ENCODE measurements at places on chromosomes 7 and 10.

DNA sequence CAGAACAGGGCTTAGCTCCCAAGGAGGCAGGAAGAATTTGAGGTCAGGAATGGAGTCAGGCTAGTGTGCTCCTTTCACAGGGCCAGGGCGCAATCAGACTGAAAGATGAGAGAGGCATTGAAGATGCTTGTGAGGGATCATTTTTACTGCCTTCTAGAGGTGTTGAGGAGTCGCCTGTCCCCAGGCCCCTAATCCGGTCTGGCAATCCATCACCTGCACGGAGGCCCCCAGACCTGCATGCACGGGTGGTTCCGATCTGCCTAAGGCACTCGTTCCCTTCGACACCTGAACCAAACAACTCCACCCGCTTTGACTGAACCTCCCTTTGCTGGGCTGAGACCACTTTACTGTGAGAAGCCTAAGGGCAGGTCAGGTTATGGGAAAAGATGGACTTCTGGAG, 8.0 kb downstream of the FOXI2 start:
- DNase-seq, result no peak

DNA sequence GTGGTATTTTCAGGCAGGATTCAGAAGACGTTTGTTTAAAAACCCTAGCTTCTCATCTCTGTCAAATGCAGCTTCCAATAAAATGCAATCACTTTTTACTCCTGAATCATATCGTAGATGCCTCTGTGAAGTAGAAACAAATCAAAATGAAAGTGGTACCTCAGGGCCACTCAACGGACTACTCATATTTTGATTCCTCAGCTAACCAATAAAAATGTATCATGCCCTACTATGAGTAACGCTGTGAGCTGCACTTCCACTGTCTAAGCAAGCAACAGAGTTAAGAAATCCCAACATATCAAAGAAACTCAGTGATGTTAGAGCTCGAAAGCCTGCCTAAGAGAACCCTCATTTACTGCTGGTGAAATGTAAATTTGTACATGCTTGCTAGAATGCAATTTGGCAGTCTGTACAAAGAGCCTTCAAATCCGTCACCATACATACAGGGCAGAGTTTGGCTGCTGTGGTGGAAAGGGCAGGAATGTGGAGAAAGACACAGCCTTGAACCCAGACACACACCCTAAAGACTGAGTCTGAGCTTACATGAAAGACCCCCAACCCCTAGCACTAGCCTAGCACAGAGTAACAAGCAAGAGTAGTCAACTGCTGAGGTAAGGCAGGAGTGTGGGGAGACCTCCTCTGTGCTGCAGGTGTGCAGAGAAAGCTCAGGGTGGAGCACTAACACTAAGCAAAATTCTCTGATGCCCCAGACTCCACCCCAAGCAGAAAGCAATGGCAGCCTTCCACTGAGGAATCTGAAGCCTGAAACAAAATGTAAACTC, 151.5 kb downstream of the ANK3 start:
- DNase-seq, result peak; percentile 17

GRCh38 chr10:31490858-31491504, 172.0 kb downstream of the ZEB1 start:
- no peak for DNase-seq

DNA sequence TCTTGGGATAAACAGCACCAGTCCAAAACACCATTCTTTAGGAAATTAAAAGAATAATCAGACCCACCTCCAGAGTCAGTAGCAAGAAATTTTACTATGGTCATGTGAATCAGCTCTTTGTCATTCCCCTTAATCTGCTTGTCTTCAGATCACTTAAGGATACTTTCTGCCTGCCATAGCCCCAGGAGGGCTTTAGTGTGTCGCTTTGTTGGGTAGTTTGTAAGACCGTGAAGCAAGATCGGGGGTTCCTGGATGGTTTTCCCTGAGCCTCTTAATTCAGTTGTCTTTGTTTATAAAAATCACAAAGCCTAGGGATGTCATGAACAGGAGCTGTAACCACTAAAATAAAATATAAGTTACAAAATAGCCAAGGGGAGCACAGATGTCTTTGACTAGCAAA, 223.6 kb downstream of the RELN start:
- no peak for DNase-seq

GRCh38 chr10:10307551-10307950, 710.1 kb upstream of the CELF2 start:
- DNase-seq, result no peak

GRCh38 chr10:48777110-48777509, 92.4 kb downstream of the WDFY4 start:
- no peak for DNase-seq

- DNase-seq, result no peak
These were observed 172.4 kb downstream of the PRPF18 start for GRCh38 chr10:13759168-13759567.

GRCh38 chr7:99949645-99950228, 20.3 kb upstream of the GJC3 start:
- DNase-seq, result peak; percentile 21

- DNase-seq, result no peak
These were observed 298.7 kb upstream of the LRRTM3 start for GRCh38 chr10:66627156-66627555.

- no peak for DNase-seq
These were observed 23.8 kb downstream of the ZMIZ2 start for GRCh38 chr7:44772440-44772839.

DNA sequence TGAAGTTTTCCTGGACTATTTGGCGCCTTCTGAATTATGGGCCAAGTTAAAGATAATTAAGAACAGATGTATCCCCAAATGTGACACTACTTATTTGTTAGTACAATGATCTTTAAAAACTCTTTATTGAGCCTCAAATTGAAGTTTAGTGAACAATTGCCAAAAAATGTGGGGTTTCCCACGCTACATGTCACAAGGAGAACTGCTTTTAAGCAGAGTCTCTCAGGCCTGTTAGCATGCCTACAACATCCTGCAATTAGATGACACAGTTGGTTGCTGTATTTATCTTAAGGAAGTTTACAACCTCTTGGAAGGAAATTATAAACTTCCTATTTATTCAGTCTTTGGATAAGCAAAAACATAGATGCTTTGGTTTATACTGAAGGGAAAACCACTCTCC, 733.0 kb downstream of the TNS3 start:
- DNase-seq, result no peak

DNA sequence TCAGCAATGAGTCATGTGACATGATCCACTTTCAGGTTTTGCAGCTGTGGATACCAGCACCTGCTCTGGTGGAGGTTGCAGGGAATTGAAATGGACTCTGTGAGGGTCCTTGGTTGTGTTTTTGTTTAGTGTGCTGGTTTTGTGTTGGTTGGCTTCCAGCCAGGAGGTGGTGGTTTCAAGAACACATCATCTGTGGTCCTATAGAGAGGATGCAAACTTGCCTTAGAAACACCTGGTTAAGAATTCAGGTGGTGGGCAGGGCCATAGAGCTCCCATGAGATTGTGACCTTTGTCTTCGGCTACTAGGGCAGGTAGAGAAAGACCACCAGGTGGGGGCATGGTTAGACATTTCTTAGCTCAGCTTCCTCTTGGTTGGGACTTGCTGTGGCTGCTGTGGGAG, 59.2 kb upstream of the CYP2C9 start:
- DNase-seq, result no peak

GRCh38 chr7:17558558-17559332, 260.3 kb downstream of the AHR start:
- no peak for DNase-seq

- no peak for DNase-seq
These were observed 822.7 kb downstream of the PCDH15 start for GRCh38 chr10:53978301-53978700.

DNA sequence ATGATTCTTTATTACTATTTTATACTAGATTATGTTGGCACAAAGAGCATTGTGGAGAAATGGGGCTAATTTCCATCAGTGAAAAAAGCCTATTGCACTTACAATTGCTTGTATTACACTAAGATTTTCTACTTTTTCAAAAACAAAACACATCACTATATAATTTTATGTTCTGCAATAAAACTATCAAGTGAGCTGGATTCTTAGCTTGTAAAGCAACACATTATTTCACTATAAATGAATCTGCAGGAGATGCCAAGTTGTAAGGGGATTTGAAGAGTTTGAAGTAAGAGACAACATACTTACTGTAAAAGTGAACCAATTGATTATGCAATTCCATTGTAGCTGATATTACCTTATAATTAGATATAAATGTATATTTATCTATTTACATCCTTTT, 333.3 kb upstream of the SEMA3D start:
- DNase-seq, result no peak

DNA sequence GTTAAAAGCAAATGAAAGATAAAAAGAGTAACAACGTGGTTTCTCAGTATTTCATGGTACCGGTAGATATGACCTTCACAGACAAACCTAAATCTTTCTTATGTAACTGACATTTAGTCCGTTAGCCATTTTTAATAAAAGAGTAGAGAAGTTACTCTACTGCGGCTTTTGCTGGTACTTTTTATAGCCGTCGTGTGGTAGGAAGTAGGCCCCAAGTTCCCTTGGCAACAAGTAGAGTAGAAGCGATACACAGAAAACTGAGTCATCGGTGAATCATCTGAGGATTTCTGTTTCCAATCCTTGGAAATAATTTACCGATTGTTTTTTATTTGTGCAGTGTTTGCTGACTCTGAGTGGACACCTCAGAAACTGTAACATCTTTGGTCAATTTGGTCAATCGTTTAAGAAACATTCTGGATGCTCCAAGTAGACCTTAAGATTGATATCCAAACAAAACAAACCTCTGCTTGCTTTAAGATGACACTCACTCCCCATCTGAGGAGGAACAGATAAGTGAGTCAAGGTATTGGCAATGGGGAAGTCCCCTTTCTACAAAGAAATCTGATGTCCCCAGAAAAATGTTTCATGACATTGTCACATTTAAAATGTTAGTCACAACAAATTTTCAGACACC, 63.9 kb upstream of the AHR start:
- DNase-seq, result peak; percentile 79
